ENCODE measurements at places on chromosomes 1 and 21. TPM values are rescaled to one million over a fixed set of nuclear protein-coding genes. Genes with fewer than 3 reads are reported as not detected.

The IBA57 gene
- 11.4 TPM for total RNA-seq

The CEPT1 gene
- total RNA-seq = 55.7 TPM

The PRDM16 gene
- 1.6 TPM for total RNA-seq

The C1orf50 gene
- total RNA-seq = 5.9 TPM

The TNFAIP8L2 gene
- 2.7 TPM for total RNA-seq

The CITED4 gene
- 7.9 TPM for total RNA-seq

The FBXO42 gene
- total RNA-seq = 19.9 TPM

The C8B gene
- not detected for total RNA-seq

The LRRC47 gene
- 43.3 TPM for total RNA-seq

The RIT1 gene
- 32.6 TPM for total RNA-seq

The NPHS2 gene
- total RNA-seq = not detected

The RGSL1 gene
- not detected for total RNA-seq

The KCNT2 gene
- total RNA-seq = 10.5 TPM

The TFF2 gene
- not detected for total RNA-seq

The PWP2 gene
- total RNA-seq = 26.0 TPM

The FCRL6 gene
- not detected for total RNA-seq

The HLX gene
- total RNA-seq = 8.3 TPM

The TAS1R1 gene
- 2.2 TPM for total RNA-seq

The CD1D gene
- total RNA-seq = 1.8 TPM

The CAPZB gene
- 140 TPM for total RNA-seq

The C1QA gene
- total RNA-seq = 15.8 TPM

The NGF gene
- total RNA-seq = 2.3 TPM

The AADACL3 gene
- not detected for total RNA-seq

The MARK1 gene
- 9.3 TPM for total RNA-seq

The IQGAP3 gene
- 10.3 TPM for total RNA-seq

Measured in tongue (tissue), 3 donors.